ENCODE measurements at places on chromosomes 6 and 20. TPM values are rescaled to one million over a fixed set of nuclear protein-coding genes. Genes with fewer than 3 reads are reported as not detected.

GRCh38 chr20:34233687-34234086 is 7.5 kb upstream of the ASIP start:
- H3K36me3 ChIP-seq = peaks cover 3% of the 10 kb centered on the region
- H3K27ac ChIP-seq = no peak overlapping the region
- H3K4me3 ChIP-seq = no peak overlapping the region
- H3K27me3 ChIP-seq = peaks cover 21% of the 10 kb centered on the region
- H3K4me1 ChIP-seq = no peaks in the 10 kb centered on the region

DNA sequence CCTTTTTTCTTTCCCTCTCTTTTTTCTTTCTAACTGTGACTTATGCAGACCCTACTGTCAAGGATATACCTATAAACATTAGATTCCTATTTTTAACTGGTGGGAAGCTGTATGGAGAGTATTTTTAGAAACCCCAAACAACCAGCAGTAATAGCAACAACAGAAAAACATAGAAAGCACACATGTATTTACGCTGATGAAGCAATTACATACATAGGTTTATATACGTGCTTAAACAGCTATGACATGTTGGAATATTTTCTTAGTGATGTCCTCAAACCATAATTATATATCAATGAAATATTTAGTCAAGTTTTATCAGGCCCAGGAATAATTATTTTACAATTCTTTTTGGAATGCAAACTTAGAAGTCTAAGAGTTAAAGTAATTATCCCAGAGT is 294.3 kb upstream of the SOX4 start:
- no peak overlapping the region for H3K27ac ChIP-seq
- no peak for DNase-seq
- H3K4me3 ChIP-seq = no peak overlapping the region

- peaks cover 4% of the 10 kb centered on the region for H3K4me1 ChIP-seq
- no peaks in the 10 kb centered on the region for H3K27me3 ChIP-seq
- no peak overlapping the region for H3K27ac ChIP-seq
These were observed 91.8 kb downstream of the CHD6 start for GRCh38 chr20:41526327-41526726.

- H3K27me3 ChIP-seq = no peaks in the 10 kb centered on the region
- no peak overlapping the region for H3K27ac ChIP-seq
- DNase-seq = no peak
- no peaks in the 10 kb centered on the region for H3K36me3 ChIP-seq
These were observed 100.8 kb upstream of the MRPS10 start for GRCh38 chr6:42318480-42318879.

- H3K4me3 ChIP-seq = no peak overlapping the region
- H3K4me1 ChIP-seq = peaks cover 25% of the 10 kb centered on the region
- DNase-seq = no peak
- no peaks in the 10 kb centered on the region for H3K36me3 ChIP-seq
These were observed 46.0 kb downstream of the CPXM1 start for GRCh38 chr20:2754424-2754823.

DNA sequence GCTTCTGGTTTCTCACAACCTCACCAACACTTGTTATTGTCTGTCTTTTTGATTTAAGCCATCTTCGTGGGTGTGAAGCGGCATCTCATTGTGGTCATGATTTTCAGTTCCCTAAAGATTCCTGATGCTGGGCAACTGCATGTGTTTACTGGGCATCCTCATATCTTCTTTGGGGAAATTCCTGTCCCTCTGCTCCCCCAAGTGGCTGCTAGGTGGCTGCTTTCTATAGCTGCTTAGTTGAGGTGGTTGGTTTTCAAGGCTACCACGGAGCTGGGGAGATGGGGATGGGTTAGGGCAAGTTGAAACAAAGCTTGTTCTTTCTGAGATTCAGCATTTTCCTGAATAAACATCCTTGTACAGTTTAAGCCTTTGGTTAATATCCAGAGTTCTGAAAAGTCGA is 403.9 kb upstream of the SULF2 start:
- no peak for DNase-seq
- peaks cover 7% of the 10 kb centered on the region for H3K27me3 ChIP-seq
- no peak overlapping the region for H3K4me3 ChIP-seq
- H3K36me3 ChIP-seq = no peaks in the 10 kb centered on the region

DNA sequence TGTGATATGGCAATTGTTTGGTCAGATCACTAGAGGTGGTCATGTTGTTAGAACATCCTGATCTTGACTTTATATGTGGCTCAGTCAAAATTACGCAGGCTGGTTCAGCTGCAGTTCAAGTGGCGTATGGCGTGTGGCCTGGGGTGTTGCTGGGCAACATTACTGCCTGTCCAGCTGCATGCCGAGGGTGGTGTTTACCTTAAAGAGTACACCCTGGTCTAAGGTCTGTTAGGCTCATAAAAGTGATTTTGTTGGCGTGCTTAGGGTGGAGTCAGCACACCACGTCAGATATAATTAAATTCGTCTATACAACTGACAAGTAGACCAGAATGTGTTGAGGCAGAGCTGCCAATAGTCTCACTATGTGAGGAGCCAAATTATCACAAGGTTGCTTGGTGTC is 55.6 kb upstream of the NEDD9 start:
- H3K4me3 ChIP-seq = no peak overlapping the region
- no peaks in the 10 kb centered on the region for H3K36me3 ChIP-seq
- H3K27me3 ChIP-seq = no peaks in the 10 kb centered on the region
- no peak for DNase-seq
- H3K27ac ChIP-seq = no peak overlapping the region

The CCN6 gene
- not detected for total RNA-seq

The LGSN gene
- not detected for total RNA-seq

Data from osteocyte (in vitro differentiated cells).